ENCODE measurements at places on chromosomes 6 and 20. TPM values are rescaled to one million over a fixed set of nuclear protein-coding genes. Genes with fewer than 3 reads are reported as not detected.

PSORS1C2 gene
- total RNA-seq: not detected

CST5 gene
- not detected for total RNA-seq

SASH1 gene
- 28.9 TPM for total RNA-seq

ZNF311 gene
- 1.4 TPM for total RNA-seq

- no peak overlapping the region for H3K4me3 ChIP-seq
- no peaks in the 10 kb centered on the region for H3K36me3 ChIP-seq
- H3K27ac ChIP-seq: no peak overlapping the region
- no peaks in the 10 kb centered on the region for H3K4me1 ChIP-seq
- no peak for DNase-seq
These were observed 235.0 kb downstream of the GMPR start for GRCh38 chr6:16473184-16473907.

GRCh38 chr20:40683221-40683893 is 5.7 kb downstream of the MAFB start:
- peaks cover 10% of the 10 kb centered on the region for H3K4me1 ChIP-seq
- peak overlapping the region; percentile 44 for H3K4me3 ChIP-seq
- no peaks in the 10 kb centered on the region for H3K27me3 ChIP-seq
- no peaks in the 10 kb centered on the region for H3K36me3 ChIP-seq
- DNase-seq: no peak
- H3K27ac ChIP-seq: no peak overlapping the region

GRCh38 chr6:54463354-54464024 is 155.2 kb downstream of the TINAG start:
- no peak overlapping the region for H3K27ac ChIP-seq
- no peaks in the 10 kb centered on the region for H3K36me3 ChIP-seq
- H3K27me3 ChIP-seq: no peaks in the 10 kb centered on the region
- no peak for DNase-seq
- H3K4me3 ChIP-seq: no peak overlapping the region

DNA sequence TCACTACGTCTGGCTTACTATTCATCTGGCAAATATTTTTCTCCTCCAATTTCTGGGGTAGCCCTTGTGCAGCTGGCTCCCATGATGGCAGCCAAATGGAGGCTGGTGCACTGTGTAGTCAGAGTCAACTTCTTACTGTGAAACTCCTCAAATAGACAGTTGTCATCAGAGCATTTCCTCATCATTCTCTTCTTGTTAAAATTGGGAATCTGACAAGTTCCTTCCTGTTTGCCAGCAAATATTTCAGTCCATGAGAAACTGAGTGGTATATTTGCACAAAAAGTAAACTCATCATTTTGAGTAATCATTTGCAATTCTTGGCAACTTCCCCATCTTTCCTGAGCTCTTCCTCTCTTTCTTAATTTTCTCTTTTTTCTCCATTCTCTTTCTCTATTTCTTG is 394.9 kb upstream of the RGS17 start:
- H3K27me3 ChIP-seq: no peaks in the 10 kb centered on the region
- H3K4me3 ChIP-seq: no peak overlapping the region
- no peak overlapping the region for H3K27ac ChIP-seq
- no peak for DNase-seq
- H3K36me3 ChIP-seq: no peaks in the 10 kb centered on the region

DNA sequence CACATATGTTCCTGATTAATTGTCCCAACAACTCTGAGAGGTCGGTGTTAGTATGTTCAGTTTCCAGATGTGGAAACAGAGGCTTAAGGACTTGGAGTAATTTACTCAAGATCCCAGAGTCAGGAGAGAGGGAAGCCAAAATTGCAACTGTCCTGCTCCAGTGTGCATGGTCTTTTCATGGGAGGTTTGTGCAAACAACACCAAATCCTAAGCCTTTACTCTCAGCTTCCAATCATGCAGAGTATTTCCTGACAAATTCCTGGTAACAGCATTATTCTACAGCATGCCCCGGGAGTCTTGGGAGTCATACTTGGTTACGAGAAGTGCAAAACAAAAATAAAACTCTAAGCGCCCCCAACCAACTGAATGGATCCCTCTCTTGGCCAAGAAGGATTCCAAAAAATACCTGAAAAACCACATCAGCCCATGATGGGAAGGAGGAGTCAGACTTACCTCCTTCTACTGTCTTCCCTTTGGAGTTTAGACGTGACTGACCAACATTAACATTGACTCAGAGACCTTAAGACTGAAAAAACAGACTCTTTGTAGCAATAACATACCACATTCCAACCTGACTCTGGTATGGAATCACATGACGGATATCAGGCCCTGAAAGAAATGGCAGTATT is 30.8 kb upstream of the PPP1R3G start:
- no peaks in the 10 kb centered on the region for H3K27me3 ChIP-seq
- no peak overlapping the region for H3K4me3 ChIP-seq
- H3K27ac ChIP-seq: no peak overlapping the region
- no peaks in the 10 kb centered on the region for H3K4me1 ChIP-seq
- H3K36me3 ChIP-seq: no peaks in the 10 kb centered on the region
- no peak for DNase-seq

- no peaks in the 10 kb centered on the region for H3K4me1 ChIP-seq
- no peak overlapping the region for H3K4me3 ChIP-seq
- no peaks in the 10 kb centered on the region for H3K27me3 ChIP-seq
- no peak for DNase-seq
These were observed 298.8 kb upstream of the FERMT1 start for GRCh38 chr20:6421321-6422248.

DNA sequence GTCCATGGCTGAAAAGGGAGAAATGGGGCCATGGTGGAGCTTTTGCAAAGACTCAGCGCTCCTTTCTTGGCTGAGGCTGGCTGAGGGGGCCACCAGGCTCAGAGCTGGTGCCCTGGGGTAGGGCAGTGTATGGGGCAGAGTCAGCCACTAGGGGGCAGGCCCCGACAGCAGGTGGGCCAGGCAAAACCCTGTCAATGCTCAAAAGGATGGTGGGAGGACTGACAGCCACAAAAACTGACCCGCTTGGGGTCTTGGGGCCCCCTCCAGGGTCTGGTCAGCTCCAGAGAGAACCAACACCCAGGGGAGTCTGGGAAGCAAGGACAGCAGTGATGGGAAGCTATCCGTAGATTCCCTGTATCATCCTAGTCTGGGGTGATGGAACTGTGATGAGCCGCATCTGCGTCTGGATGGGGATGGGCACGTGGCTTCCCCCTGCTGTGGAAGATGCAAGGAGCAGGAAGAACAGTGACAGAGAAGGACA is 306.9 kb downstream of the DHX35 start:
- H3K36me3 ChIP-seq: no peaks in the 10 kb centered on the region
- H3K4me1 ChIP-seq: no peaks in the 10 kb centered on the region
- H3K27me3 ChIP-seq: no peaks in the 10 kb centered on the region

GRCh38 chr6:102438171-102438570 is 1044.7 kb downstream of the GRIK2 start:
- no peak overlapping the region for H3K27ac ChIP-seq
- H3K4me3 ChIP-seq: no peak overlapping the region
- DNase-seq: no peak
- H3K36me3 ChIP-seq: no peaks in the 10 kb centered on the region
- no peaks in the 10 kb centered on the region for H3K27me3 ChIP-seq
- H3K4me1 ChIP-seq: no peaks in the 10 kb centered on the region

- no peak overlapping the region for H3K27ac ChIP-seq
- no peaks in the 10 kb centered on the region for H3K36me3 ChIP-seq
- no peak overlapping the region for H3K4me3 ChIP-seq
These were observed 204.7 kb upstream of the RNF217 start for GRCh38 chr6:124757560-124757959.

GRCh38 chr6:66126358-66126757 is 419.3 kb upstream of the EYS start:
- no peaks in the 10 kb centered on the region for H3K4me1 ChIP-seq
- H3K27me3 ChIP-seq: no peaks in the 10 kb centered on the region
- H3K36me3 ChIP-seq: no peaks in the 10 kb centered on the region
- no peak overlapping the region for H3K27ac ChIP-seq

DNA sequence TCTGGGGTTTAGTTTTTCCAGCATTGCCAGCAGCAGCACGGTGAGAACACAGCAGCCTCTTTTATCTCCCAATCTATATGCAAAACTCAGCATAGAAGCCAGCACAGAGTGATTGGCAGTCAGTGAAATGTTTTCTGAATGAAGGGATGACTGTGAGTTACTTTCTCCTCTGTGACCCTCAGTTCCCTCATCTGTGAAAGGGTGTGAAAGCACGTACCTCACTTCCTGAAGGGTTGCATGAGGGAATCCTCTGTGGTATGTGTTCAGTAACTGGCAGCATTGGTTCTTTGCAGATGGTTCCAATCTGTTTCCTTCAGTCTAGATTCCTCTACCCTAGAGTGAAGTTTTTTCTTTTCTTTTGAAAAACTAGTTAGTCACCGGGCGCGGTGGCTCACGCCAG is 40.0 kb downstream of the EFCAB8 start:
- H3K27ac ChIP-seq: no peak overlapping the region
- no peak overlapping the region for H3K4me3 ChIP-seq
- H3K4me1 ChIP-seq: no peaks in the 10 kb centered on the region

GRCh38 chr6:34248198-34248726 is 544 bp downstream of the SMIM29 start:
- no peaks in the 10 kb centered on the region for H3K4me1 ChIP-seq
- H3K27me3 ChIP-seq: no peaks in the 10 kb centered on the region
- DNase-seq: peak; percentile 63
- peak overlapping the region; percentile 72 for H3K4me3 ChIP-seq

DNA sequence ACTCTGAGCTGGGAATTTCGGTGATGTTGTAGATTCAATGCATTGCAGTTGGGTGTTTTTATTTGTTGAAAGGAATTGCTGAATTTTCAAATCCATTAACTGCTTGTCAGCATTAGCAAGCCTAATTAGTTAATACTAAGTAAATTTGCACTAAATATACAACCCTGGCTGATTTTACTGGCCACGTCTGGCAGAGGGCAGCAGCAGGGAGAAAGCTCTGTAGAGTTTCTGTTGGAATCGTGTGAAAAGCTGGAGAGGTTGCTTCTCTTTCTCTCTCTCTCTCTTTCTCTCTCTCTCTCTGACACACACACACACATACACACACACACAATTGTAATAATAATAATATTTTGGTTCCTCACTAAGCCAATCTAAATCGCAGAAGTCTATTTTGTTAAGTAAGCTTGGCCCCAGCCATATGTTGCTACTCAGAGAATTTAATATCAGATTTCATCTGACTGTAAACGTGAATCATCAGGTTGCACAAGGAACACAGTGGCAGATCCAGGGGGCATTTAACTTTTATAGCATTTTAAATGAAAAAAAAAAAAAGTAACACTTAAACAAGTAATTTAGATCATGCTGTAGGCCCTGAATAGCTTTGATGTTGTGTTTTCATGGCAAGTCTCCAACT is 289.5 kb downstream of the ESR1 start:
- no peaks in the 10 kb centered on the region for H3K36me3 ChIP-seq
- no peaks in the 10 kb centered on the region for H3K27me3 ChIP-seq
- H3K4me3 ChIP-seq: no peak overlapping the region
- H3K27ac ChIP-seq: no peak overlapping the region

DNA sequence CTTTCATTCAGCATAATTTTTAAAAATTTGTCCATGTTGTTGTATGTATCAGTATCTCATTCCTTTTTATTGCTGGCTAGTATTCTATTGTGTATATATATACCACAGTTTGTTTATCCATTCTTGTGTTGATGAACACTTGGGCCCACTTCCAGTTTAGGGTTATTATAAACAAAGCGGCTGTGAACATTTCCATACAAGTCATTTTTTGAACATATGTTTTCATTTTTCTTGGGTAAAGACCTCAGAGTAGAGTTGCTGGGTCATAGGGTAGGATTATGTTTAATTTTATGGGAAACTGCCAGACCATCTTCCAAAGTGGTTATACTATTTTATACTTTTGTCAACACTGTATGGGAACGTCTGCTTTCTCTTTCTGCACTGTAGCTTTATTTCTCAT is 55.3 kb downstream of the RBM24 start:
- H3K27me3 ChIP-seq: no peaks in the 10 kb centered on the region
- no peak for DNase-seq
